Lower lobe of right lung (tissue), 2 donors: ENCODE measurements at places on chromosomes 3 and 15.

DNA sequence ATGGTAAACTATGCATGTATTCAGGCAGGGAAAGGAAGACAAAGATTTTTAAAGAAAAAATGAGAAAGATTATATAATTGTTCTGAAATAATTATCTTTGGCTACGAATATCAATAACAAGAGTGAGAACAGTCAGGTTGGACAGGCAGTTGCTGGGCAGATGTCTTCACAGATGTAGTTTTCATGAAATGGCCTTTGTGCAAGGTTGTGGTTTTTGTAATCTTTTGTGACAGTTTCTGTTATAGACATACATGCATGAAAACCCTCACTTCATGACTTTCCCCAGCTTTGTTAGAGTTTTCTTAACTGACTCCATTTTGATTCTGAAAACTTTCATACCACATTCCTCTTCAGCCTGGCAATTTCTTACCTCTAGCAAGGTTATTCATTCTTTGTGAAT is 34.9 kb upstream of the SLC25A36 start:
- DNase-seq: no peak

- no peak for DNase-seq
Observed at GRCh38 chr3:86175593-86176444, 815.1 kb downstream of the VGLL3 start.

- DNase-seq: no peak
Observed at GRCh38 chr3:64539451-64540196, 148.2 kb downstream of the ADAMTS9 start.

DNA sequence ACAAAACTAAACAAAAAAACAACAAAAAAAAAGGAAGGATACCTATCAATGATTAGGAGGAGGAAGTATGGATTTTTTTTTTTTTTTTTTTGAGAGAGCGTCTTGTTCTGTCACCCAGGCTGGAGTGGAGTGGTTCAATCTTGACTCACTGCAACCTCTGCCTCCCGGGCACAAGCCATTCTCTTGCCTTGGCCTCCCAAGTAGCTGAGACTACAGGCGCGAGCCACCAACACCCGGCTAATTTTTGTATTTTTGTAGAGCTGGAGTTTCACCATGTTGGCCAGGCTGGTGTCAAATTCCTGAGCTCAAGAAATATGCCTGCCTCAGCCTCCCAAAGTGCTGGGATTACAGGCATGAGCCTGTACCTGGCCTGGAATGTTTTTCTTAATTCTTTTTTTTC is 195.8 kb downstream of the CBLB start:
- no peak for DNase-seq

DNA sequence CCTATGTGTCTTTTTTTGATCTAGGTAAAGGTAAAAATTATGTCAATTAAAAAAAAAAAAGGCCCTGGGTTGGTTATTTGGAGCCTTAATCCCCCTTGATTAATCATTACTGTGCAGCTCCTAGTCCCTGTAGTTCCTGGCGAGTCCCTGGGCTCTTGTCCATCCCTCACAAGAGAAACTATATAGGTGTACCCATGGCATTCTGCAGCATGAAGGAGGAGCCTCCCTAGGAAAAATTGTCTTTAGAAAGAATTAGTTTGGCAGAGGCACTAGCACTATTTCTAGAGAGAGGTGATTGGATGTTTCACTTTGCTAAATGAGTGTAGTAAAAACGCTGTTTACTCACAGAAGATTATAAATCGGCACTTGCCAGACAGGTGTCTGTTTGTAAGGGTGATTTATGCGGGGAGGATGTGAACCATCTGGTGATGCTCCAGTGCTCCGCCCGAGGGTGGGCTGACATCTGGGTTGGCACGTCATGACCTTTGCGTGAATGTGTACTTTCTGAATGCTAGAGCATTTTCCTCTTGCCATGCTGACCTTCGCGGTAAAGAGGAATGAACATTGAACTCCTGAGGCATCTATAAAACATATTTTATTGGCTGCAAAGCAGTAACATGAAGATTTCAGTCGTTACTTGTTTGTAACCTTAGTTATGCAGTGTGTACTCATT is 12.6 kb downstream of the PLCL2 start:
- no peak for DNase-seq

DNA sequence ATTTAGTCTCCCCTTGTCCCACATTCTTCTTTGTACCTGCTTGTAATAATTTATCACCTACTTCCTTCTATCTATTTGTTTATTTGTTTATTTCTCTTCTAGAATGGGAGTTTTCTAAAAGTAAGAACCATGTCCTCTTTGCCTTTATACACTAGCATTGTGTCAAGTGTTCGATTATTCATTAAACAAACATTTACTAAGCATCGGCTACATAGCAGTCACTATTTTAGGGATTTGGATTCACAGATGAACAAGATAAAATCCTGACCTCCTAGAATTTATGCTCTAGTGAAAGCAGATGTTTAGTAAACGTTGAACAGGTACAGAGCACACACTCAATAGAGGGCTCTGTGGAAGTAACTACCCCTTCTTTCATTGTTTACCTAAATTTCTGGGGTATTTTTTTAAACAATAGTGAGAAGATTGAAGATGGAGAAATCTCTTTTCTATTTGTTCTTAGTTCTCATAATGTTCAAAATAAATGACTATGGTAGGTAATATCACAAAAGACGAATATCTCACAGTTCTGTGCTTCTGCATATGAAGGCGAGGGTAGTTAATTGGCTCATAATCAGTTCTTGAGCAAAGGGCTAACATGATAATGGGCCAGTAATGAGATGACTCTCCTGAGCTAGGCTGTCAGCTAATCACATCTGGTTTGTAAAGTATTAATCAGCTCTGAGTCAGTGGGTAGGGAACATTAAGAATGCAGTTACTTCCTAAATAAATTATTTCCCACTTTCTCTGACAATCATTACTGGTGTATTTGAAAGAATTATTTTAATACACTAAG is 111.9 kb downstream of the SLC9A9 start:
- DNase-seq: no peak
